CD8-positive, alpha-beta T cell (primary cell): ENCODE measurements at places on chromosomes 12 and 14.

DNA sequence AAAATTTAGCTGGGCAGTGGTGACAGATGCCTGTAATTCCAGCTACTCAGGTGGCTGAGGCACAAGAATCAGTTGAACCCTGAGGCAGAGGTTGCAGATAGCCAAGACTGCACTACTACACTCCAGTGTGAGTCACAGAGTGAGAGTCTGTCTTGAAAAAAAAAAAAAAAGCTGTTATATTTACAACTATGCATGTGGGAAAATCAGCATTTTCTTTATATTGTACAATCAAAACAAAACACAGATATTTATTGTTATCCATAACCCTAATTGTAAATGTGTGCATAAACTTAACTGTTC is 12.5 kb downstream of the C1R start:
- DNase-seq = no peak

GRCh38 chr14:76846331-76847047 is 20.3 kb downstream of the LRRC74A start:
- no peak for DNase-seq

DNA sequence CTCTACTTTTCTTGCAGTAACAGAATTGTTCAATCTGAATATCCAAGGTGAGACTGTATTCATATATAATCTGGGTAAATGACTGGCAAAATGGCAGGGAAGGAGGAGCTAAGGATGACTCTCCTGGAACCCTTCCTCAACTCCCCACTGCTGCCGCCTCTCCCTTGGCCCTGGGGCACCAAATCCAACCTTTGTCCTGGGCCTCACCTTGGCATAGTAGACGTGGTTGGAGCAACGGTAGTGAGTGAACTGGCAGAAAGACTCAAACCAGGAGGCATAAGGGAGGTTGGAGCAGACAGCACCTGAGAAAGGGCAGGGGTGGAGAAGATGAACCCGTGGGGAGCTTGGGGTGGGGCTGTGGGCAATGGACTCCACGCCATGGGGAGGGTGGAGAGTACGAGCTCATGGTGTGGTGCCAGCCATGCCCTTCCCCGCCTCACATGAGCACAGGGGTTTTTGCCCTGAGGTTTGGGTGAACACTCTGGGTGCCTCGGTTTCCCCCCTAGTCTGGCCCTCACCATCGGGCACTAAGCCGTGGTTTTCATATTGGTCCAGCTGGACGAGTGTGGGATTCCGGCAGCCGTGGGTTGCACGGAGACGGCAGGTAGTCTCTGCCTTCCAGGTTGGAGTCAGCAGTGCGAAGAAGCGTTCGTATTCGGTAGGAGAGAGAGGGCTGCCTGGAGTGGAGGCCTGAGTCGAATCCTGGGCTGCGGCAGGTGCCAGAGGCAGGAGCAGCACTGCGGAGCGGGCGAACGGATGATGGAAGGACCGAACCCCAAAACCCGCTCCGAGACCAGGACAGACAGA is 753 bp downstream of the ACRBP start:
- no peak for DNase-seq

- DNase-seq = no peak
Observed at GRCh38 chr14:38124506-38124905, 83.2 kb upstream of the SSTR1 start.

- DNase-seq = no peak
Observed at GRCh38 chr12:19302100-19302640, 137.1 kb upstream of the AEBP2 start.

DNA sequence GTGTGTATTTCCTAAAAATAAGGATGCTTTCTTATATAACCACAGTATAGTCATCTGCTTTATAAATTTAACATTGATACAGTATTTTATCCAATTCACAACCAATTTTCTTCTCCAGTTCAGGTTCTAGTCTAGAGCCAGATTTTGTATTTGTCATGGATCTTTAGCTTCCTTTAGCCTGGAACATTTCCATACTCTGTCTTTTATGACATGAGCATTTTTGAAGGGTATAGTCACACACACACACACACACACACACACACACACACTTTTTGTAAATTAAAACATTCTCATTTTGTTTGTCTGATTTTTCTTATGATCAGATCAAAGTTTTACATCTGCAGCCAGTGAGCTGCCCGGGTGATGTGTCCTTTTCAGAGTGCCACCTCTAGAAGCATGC is 25.4 kb downstream of the CGRRF1 start:
- no peak for DNase-seq

DNA sequence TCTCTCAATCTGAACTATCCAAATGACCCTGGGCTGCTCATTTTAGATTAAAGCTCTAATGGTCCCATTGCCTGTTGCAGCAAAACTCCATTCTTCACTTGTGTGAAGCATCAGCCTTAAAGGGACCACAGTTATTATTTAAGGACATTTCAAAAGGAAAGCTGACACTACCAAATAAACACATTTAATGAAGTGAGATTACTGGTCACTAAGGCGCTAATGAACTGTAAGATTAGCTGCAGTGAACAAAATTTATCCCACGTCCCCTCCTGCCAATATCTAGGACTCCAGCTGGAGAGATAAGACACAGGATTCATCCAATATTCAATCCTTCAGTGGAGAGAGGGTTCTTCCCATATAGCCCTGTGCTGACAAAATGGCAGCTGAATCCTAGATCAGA is 1029.2 kb upstream of the SEL1L start:
- no peak for DNase-seq

DNA sequence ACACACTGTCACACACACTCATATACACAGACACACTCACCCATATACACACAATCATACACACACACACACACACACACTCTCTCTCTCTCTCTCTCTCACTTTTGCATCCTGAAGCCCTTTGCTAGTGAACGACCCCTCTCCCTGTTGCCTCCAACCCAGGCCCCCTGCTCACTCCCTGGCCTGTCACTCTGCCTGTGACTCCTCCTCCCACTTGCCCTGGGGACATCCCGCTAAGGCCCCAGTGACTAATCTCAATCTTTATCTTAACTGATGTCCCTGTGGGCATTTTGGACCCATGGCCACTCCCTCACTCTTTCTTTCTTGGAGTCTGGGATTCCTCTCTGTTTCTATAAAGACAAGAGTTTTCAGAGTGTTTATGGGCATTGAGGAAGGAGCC is 10.9 kb upstream of the DLK1 start:
- DNase-seq = no peak

DNA sequence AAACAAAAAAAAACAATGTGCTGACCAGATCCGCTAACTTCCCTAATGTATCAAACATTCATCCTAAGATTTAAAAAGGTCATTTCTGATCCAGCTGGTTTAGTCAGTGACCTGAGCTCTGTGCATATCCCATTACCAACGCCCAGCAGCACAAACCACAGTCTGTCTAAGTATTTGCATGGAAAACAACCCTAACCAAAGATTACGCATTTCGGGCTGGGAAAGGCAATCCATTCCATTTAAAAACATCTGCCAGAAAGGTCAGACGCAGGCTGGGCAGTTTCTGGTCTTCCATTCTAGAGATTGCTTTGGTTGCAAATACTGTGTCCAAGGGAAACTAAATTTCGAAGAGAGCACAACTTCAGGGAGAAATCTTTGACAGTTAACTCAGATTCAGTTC is 234.9 kb downstream of the FLRT2 start:
- DNase-seq = no peak

- no peak for DNase-seq
Observed at GRCh38 chr12:21849878-21850277, 75.4 kb upstream of the KCNJ8 start.
